RWPE2 (cell line): ENCODE measurements at places on chromosomes 3 and 15.

- DNase-seq: no peak
Measured at GRCh38 chr3:164478323-164478722, 600.0 kb downstream of the SI start.

DNA sequence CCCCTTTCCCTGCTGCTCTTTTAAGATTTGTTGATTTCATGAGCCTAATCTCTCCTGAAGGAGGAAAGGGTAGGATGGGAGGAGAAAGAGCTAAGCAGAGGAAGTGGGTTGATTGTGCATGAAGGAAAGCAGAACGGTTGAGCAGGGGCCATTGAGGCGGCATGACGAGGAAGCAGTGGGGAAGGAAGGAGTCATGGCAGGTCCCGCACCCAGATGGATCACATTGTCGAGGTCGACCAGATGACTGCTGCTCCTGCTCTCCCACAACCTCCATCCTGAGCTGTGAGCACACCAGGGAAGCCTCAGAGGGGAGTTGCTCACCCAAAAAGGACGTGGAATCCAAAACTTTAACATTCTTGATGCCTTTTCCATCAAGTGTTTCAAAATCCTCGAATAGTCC is 42.8 kb downstream of the ABTB1 start:
- no peak for DNase-seq

DNA sequence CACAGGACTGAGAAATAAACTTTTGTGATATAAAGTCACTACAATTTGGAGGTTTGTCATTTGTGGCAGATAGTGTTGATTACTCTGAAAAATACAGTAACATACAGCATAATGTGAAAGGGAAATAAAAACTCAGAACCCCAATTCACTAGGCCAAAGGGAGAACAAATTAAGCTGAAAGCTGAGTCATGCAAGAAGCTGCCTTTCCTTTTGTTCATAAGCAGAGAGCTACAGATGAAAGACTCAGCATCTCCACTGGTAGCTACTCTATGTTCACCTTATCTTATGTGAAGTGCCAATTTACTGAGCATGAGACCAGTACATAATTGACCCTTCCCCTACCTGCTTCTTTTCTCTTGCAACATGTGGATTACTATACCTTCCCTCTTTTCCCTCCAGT is 19.3 kb upstream of the SLTM start:
- DNase-seq: no peak

GRCh38 chr3:23116081-23116837 is 86.9 kb upstream of the UBE2E2 start:
- DNase-seq: no peak
